ENCODE measurements at places on chromosomes 6 and 20.

GRCh38 chr6:84685983-84686584 lies 78.3 kb downstream of the TBX18 start:
- DNase-seq = no peak

- no peak for DNase-seq
Measured at GRCh38 chr6:157226761-157227160, 96.6 kb downstream of the TMEM242 start.

GRCh38 chr6:169273511-169273910 lies 19.9 kb upstream of the THBS2 start:
- DNase-seq = no peak

- DNase-seq = no peak
Measured at GRCh38 chr6:138222901-138223546, 4.7 kb upstream of the PBOV1 start.

- DNase-seq = no peak
Measured at GRCh38 chr20:59324521-59325141, 24.2 kb downstream of the EDN3 start.

DNA sequence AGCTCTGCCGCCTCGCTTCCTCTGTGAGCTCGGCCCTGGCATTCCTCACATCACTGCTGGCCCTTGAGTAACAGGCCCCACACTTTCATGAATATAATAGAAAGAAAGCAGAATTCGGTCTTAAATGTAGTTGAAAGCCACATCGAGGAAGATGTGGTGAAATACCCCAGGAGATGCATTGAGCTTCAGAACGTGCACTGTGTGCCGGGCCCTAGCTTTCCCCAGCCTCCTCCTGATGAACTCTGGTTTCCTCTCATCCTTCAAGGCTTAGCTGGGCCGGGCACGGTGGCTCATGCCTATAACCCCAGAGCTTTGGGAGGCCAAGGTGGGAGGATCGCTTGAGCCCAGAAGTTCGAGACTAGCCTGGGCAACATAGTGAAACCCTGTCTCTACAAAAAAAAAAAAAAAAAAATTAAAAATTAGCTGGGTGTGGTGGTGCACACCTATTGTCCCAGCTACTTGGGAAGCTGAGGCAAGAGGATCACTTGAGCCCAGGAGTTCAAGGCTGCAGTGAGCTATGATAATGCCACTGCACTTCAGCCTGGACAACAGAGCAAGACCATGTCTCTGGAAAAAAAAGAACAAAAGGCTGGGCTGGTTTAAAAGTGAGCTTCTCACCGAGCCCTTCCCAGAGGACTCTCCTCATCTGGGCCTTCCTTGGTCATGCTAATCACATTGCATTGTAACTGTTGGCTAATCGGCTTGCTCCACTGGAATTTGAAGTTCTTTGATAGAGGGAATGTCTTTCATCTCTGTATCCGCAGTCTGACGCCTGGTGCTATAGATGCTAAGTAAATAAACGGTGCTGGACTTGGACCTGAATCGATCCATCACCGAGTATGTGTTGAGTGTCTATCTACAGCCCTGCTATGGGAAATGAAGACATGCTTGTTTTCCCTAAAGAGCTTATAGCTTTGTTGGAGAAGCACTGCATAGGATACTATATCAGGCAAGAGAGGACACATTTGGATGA lies 43.8 kb upstream of the FOXQ1 start:
- no peak for DNase-seq
